ENCODE measurements at places on chromosomes 11 and 22. TPM values are rescaled to one million over a fixed set of nuclear protein-coding genes. Genes with fewer than 3 reads are reported as not detected.

DNA sequence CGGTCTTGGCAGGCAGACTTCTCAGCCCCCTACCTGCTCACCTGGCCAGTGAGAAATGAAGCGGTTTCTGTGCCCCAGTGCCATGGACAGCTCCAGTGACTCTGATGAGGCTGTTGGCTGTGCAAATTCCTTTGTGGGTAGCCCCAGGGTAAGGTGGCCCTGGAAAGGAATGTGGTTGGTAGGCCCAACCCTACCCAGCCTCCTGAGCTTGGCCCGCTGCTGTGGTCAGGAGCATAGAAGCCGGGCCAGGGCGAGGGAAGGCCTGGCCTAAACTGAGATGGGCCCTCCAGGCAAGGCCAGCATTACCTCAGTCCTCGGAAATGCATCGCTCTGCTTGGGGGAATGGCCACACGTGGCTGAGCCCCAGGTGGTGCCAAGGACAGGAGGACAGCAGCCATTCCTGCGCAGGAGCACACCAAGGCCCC is 16.9 kb downstream of the DAGLA start:
- DNase-seq: no peak

Gene TRPM5
- not detected for total RNA-seq

GRCh38 chr11:12741671-12742216 is 67.5 kb downstream of the TEAD1 start:
- no peak for DNase-seq

- DNase-seq: no peak
Observed at GRCh38 chr11:61447601-61448551, 18.0 kb downstream of the SDHAF2 start.

- DNase-seq: no peak
Observed at GRCh38 chr11:102414559-102414958, 38.0 kb downstream of the TMEM123 start.

DNA sequence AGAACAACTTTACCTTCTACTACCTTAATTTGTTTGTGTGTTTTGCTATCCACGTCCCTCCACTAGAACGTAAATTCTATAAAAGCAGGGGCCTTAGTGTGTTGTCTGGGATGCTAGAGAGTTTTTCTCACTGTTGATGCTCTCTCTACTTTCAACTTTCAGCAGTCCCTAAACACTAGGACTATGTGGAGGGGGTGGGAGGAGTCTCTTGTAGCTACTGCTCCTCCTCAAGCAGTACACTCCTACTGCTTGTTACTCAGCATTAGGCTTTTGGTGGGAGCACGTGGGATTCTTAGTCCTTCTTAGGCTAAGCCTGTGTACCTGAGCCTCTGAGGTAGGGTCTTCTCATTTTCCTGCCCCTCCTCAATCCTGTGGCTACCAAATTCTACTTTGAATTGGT is 56.3 kb downstream of the ARHGAP20 start:
- DNase-seq: no peak

GRCh38 chr11:108672113-108672512 is 7.2 kb downstream of the DDX10 start:
- DNase-seq: no peak

DNA sequence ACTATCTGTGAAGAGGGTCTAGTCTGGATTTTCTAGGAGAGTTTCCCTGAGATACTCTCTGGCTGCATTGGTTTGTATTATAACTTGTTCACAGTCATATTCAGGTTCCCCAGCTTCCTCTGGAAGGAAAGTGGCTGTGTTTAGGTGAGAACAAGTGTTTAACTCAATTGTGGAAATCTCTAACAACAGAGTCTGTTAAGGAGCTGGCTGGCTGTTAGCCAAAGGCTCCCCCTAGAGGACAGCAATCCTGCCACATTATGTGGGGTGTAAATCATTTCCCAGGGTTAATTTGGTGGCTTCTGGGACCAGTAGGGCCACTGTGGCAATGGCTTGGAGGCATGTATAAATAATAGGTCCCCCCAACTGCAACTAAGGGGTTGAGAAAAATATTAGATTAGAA is 18.4 kb downstream of the MS4A6E start:
- no peak for DNase-seq

- no peak for DNase-seq
Observed at GRCh38 chr11:12764187-12764914, 90.1 kb downstream of the TEAD1 start.

DNA sequence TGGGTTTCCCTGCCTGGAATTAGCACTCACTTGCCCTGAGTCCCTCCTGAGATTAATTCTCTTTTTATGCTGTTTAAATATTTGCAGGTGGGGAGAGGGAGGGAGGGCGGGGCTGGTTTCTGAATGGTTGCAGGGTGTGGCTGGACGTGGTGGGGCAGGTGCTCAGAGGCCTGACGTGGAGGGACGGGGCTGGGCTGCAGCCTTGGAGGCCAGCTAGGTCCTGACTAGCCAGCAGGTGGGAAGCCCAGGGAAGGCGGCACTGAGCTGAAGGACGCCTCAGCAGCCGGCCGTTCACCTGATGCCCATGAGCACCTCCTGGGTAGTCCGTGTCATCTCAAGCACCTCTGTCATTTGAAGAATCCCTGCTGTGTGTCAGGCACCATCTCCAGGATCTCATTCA is 21.3 kb downstream of the SGSM1 start:
- no peak for DNase-seq

Gene C1QTNF5
- not detected for total RNA-seq

GRCh38 chr11:2990617-2991451 is 1.3 kb downstream of the NAP1L4 start:
- no peak for DNase-seq

GRCh38 chr22:28027453-28028448 is 108.7 kb upstream of the PITPNB start:
- no peak for DNase-seq

DNA sequence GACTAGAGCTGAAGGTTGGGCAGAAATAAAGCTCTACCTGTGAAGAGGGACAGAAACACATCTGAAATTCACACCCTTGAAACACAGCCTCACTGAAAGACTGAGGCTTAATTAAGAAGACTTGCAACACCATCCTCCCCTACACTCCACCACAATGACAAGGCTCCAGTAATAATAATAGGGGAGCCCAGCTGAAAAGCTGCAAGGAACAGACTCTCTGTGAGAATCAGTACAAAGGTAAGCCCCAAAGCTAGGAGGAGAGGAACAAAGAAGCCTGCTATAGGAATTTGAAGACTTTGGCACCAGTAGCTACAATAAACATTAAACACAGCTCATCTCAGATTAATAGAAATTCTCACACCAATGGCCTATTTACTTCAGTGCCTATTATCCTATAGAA is 176.9 kb downstream of the FAT3 start:
- no peak for DNase-seq

- no peak for DNase-seq
Observed at GRCh38 chr11:59380263-59381059, 21.8 kb downstream of the OR5AN1 start.

Gene ASCL3
- not detected for total RNA-seq

Gene SCUBE1
- total RNA-seq: not detected

GRCh38 chr11:108435066-108435465 is 32.3 kb downstream of the C11orf65 start:
- no peak for DNase-seq

GRCh38 chr11:110497231-110497978 is 67.7 kb downstream of the FDX1 start:
- DNase-seq: no peak

GRCh38 chr11:69373251-69373635 is 79.3 kb downstream of the MYEOV start:
- DNase-seq: no peak

DNA sequence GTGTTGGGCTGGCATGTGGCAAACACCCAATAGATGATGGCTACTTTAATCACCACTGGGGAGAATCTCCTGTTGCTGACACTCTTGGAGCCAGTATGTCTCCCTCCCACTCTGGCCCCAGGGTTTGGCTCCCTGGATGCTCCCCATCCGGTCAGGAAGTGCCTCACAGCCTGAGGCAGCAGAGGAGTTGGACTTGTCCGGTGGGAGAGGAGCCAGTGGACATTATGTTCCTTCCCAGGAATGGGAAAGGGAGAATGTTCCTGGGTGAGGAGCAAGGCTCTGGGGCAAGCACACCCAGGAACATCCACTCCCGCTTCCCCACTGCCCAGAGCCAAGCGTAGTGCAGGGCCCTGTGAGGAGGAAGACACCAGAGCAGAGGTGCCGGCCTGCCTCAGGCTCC is 84.6 kb upstream of the NAV2 start:
- no peak for DNase-seq

GRCh38 chr22:32583921-32584335 is 109.3 kb downstream of the FBXO7 start:
- no peak for DNase-seq

Gene DPP3
- 132 TPM for total RNA-seq

DNA sequence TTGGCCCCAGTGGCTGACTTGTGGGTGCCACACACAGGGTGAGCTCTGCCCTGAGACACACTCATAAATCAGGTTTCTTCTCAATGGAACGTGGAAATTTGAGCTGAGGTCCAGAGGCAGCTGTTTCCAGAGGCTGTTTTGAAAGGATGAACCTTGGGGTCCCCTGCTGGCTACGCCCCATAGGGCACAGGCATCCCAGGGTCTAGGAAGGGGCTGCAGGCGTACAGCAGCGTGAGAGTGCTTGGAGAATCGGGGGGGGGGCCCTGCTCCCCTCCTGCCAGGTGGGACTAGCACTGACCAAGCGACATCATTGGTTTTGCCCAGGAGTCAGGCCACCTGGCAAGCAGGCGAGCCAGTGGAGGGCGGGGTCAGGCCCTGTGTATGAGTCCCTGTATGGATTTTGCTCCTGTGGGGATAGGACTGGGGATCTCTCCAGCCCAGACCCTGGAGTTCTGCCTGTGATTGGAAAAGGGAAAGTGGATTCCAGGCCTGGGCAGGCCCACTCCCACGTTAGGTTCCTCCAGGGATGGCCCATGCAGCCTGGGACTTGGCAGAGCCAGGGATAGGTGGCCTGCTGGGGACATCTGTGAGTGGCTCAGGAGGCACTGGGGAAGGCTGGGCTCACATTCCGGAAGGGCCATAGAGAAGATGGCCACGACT is 61.0 kb downstream of the FBXO7 start:
- no peak for DNase-seq

Gene CD248
- total RNA-seq: 0.82 TPM

GRCh38 chr11:13008061-13008435 is 1.1 kb upstream of the RASSF10 start:
- no peak for DNase-seq

Gene LRRC75B
- total RNA-seq: 0.56 TPM

Gene DTX4
- 0.18 TPM for total RNA-seq

Gene STK33
- 1.5 TPM for total RNA-seq

DNA sequence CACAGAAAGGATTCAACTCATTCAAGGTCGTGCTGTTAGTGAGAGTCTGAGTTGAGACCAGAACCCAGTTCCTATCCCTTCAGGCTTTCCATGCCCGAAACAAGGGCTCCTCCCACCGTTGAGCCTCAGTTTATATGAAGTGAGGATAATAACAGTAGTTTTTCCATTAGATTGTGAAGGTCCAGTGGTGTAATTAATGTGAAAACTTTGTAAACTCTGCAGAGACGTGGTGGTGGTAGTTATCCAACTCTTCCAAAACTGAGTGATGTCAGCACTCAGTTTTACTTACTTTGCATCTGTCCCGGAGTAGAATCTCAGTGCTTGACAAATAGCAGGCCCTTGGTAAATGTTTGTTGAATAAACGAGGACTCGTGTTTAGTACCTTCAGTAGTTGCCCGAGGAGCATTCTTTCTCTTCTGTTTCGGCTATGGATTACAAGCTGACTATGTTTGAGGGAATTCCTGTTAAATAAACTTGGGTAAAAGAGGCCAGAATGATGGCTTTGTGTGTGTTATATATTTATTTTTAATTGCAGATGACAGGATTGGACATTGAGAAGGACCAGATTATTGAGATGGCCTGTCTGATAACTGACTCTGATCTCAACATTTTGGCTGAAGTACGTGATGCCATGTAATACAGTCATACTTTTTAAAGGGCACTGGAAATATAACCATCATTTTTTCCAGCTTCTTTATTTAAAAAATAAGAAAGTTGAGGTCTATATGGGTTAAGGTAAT is 1.0 kb downstream of the REXO2 start:
- DNase-seq: no peak

GRCh38 chr11:33558097-33558496 is 142.5 kb downstream of the C11orf91 start:
- DNase-seq: no peak

Gene RAB36
- 0.47 TPM for total RNA-seq

GRCh38 chr11:15367695-15368094 is 253.0 kb downstream of the INSC start:
- DNase-seq: no peak

DNA sequence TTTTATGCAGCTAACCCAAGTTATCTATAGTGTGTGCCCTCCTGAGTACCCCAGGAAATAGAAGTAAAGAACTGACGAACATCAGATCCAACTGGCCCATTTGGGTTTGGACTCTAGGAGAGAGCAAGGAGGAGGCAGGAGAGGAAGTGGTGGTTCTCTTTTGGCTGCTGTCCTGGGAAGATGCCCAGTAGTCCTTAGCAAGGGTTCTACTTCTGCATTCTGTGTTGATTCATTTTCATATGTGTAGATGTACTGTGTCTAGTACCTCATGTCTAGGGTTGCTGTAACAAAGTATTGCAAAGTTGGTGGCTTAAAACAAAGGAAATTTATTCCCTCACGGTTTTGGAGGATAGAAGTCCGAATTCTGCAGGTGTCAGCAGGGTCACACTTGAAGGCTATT is 6.6 kb upstream of the MMP27 start:
- no peak for DNase-seq

GRCh38 chr22:36362075-36362474 is 25.7 kb downstream of the MYH9 start:
- DNase-seq: no peak

DNA sequence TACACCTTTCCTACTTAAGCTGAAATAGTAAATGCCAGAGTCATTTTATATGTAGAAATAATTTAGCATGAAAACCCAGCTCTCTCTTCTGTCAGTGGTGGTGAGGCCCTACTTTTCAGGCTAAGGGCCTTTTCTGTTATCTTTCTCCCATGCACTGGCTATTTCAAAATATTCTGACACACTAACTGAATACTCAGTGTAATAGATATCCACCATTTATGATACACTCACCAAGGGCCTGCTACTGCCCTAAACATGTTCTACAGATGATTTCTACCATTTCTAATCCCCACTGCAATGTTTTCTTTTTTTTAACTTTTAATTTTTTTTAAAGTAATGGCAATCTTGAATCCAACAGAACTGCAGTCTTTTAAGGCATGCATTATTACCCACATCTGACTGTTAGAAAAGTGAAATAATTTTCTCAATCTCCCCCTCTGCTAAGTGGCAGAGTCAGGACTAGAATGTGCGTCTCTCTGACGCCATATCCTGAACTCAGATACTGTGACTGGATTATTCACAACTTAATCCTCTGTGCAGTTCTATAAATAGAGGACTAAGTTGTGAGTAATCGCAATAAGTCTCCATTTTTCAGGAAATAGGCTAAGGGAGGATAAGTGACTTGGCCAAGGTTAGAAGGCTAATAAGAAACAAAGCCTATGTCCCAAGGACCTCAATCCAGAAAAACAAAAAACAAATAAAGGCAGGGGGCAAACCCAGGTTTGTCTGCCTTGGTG is 44.0 kb downstream of the GRAMD1B start:
- no peak for DNase-seq

GRCh38 chr11:62144641-62145255 is 20.9 kb downstream of the INCENP start:
- no peak for DNase-seq

- no peak for DNase-seq
Observed at GRCh38 chr22:19864538-19865106, 9.9 kb upstream of the GNB1L start.

GRCh38 chr11:45578316-45578715 is 87.1 kb downstream of the CHST1 start:
- DNase-seq: no peak

Data from activated T-cell treated with anti-CD3 and anti-CD28 coated beads, Interleukin-2, amount 50 U/mL, for 4 hours (primary cell).